ENCODE measurements at places on chromosomes 5 and 9.

- DNase-seq = no peak
Observed at GRCh38 chr5:93342563-93343061, 238.4 kb downstream of the NR2F1-AS1 start.

DNA sequence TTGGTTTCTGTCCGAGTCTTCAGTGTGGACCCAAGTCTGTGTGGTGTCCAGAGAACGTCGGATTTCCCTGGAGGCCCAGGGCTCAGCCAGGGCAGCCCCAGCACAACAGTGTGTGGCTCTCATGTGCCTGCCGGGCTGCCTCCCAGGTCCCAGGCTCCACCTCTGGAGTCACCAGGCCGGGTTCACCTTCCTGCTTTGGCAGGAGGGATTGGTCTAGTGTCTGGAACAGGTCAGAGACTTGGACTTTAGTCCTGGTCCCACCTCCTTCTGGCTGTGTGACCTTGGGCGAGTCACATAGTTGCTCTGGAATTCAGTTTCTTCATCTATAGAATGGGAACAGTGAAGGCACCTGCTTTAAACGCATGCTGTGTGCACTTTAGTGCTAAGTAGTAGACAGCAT lies 3.2 kb downstream of the DOLPP1 start:
- DNase-seq = no peak

DNA sequence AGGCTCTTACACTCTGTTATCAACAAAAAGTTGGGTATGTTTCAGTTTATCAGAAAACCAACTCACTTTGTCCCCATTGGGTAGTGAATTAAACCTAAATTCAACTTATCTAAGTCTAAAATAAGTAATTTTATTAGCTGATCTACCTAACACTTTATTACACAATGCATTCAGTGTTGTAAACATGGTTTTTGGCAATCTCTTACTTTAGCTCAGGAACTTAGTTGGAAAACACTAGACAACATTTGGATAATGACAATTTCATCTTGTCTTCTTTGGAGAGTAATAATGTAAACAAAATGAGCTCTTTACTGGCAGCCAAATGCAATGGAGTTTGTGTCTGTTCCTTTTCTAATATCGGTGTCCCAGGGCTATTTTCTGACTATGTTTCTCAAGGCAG lies 33.0 kb downstream of the FGF10 start:
- no peak for DNase-seq

- DNase-seq = no peak
Observed at GRCh38 chr5:133402775-133403174, 209.6 kb downstream of the FSTL4 start.

Measured in stimulated activated CD8-positive, alpha-beta memory T cell treated with anti-CD3 and anti-CD28 coated beads, Interleukin-2, amount 100 ng/mL, for 1 hour (primary cell).